ENCODE measurements at places on chromosomes 3 and 15.

GRCh38 chr3:30631243-30631904 lies 25.0 kb downstream of the TGFBR2 start:
- DNase-seq = peak; percentile 80

- DNase-seq = no peak
Measured at GRCh38 chr15:72827226-72827625, 43.7 kb upstream of the ADPGK start.

DNA sequence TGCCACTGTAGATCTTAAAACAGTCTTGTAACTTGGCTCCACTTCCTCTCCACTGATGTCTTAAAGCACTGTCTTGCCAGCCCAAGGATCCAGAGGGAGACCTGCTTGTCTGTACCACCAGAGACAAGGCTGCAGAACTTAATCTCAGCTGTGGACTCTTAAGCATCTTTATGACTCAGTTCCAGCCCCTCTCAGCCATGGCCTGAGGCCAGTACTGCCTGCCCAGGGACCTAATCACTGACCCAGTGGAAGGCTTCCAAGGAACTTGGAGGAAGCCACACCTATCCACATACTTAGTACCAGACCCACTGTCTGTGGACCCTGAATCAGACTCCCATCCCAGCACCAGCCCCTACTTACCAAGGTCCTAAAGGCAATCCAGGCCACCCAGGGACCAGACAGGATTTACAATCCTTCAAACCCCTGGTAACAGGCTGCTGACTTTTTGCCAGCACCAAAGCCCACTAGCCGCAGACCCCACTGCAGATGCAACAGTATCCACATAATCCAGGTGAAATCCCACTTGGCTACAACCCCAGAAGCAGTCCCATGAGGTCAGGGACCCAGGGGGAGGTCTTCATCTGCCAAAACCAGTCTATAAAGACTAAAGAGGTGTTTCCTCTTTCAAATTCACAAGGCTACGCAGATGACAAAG lies 41.9 kb upstream of the PRR20G start:
- DNase-seq = no peak

GRCh38 chr3:107218864-107219269 lies 158.4 kb upstream of the CCDC54 start:
- DNase-seq = no peak

DNA sequence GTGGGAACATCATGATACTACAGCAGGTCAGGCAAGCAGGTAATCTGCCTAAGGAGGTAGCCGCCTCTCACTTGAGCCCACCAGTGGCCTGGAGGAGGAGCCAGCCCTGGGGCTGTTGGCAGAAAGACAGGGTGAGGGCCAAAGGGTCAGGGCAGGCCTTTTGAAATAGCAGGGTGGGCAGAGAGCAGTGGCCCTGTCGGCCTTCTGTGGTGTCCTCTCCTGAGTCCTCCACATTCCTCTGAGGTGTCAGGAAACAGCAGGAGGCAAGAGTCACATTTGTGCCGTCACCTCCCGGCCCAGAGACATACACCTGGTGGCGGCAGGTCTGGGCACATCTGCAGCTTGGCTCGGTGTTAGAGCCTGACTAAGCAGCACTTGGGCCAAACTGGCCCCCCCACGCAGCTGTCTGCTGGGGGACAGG lies 3.9 kb upstream of the BNC1 start:
- DNase-seq = no peak

DNA sequence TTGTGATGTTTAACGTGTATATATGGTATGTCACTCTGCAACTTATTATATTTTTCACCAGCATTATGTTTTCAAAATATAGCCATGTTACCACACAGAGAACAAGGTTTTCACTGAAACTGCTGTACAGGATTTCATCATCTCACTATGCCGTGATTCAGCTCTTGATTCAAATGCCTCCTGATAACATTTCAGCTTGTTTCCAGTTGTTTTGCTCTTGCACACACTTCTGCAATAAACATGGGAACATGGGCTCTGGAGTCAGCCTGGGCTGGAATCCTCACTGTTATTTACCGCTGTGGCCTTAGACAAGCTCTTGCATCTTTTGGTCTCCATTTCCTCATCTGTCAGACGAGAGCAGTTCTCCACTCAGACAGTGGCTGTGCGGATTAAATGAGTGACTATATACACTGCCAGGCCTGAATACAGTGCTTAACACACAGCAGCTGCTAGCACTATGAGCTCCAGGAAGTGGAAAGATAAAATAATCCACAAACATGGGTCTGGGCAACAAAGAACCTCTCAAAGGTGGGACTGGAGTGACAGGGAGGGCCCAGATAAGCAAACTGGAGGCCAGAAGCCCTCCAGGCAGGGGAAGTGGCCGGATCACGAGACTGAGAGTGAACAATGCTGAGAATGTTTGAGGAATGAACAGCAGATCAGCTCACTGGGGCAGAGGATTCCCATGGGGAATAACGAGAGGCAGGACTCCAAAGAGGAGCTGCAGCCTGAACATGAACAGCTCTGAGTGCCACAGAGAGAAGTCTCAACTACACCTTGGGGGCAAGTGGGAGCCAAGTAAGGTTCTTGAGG lies 17.7 kb downstream of the NTRK3 start:
- no peak for DNase-seq

DNA sequence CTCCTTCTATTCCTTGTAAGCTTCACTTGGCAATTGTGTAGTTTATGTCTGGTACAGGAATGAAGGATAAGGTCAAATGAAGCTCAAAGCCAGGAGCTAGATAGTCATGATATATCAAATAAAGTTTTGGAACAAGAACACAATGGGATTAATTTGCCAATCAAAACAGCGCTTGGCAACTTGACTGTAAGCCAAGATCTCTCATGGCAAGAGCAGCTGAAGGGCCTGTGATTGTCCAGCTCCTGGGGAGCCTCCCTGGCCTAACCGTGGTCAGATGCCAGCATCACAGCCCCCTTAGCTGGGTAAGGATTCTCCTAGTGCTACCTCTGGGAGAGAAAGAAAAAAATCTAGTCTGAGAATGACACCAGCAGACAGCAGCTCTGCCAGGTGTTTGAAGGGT lies 97.2 kb downstream of the LIPC start:
- peak; percentile 10 for DNase-seq

DNA sequence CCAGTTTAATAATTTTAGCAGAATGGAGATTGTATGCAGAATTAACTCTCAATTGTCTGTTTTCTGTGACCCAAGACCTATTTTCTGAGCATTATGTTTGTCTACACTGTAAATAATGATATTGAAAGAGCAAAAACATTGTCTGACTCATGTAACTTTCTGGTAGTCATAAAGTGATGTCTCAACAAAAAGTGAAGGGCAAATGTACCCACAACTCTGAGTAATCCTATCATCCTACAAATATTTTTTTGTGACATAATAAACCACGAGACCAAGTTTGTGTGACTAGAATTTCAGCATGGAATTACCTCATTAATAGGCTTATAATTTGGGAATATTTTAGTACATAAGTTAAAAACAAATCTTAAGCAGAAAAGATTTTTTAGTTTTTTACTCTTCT lies 15.4 kb upstream of the ABHD10 start:
- no peak for DNase-seq

- no peak for DNase-seq
Measured at GRCh38 chr3:193829781-193830180, 236.8 kb downstream of the OPA1 start.

- DNase-seq = no peak
Measured at GRCh38 chr3:139199421-139200010, 144.3 kb upstream of the MRPS22 start.

GRCh38 chr3:102235679-102236078 lies 199.1 kb upstream of the ZPLD1 start:
- no peak for DNase-seq

DNA sequence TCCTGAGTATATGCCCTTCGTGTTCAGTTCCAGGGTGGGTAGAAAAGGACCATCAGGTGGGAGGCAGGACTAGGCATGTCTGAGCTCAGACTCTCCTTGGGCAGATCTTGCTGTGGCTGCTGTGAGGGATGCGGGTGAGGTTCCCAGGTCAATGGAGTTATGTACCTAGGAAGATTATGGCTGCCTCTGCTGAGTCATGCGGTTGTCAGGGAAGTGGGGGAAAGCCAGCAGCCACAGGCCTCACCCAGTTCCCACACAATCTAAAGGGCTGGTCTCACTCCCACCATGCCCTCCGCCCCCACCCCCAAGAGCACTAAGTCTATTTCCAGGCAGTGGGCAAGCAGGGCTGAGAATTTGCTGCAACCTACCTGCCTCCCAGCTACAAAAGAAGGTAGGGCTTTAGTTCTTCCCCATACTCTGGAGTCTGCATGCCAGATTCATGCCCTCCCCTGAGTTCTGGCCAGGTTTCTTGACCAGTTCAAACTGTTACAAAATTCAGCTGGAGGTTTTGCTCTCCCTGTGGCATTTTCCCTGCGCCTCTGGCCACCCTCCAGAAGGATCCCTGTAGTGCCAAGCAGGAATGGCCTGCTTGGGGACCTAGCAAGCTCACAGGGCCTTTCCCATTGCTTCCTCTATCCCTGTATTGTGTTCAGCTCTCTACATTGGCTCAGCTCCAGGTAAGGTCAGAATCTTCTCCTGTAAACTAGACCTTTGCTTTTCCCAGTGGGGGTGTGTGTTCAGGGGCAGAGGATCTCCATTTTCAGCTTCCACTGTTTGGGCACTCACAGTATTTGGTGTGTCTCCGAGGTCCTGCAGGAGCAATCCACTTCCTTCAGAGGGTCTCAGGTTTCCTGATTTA lies 12.7 kb upstream of the TMCO5A start:
- no peak for DNase-seq

GRCh38 chr3:155805204-155805801 lies 775 bp downstream of the C3orf33 start:
- peak; percentile 80 for DNase-seq

GRCh38 chr15:39593656-39594445 lies 13.0 kb downstream of the THBS1 start:
- DNase-seq = peak; percentile 72

- no peak for DNase-seq
Measured at GRCh38 chr3:103976931-103977339, 1389.8 kb upstream of the ALCAM start.

DNA sequence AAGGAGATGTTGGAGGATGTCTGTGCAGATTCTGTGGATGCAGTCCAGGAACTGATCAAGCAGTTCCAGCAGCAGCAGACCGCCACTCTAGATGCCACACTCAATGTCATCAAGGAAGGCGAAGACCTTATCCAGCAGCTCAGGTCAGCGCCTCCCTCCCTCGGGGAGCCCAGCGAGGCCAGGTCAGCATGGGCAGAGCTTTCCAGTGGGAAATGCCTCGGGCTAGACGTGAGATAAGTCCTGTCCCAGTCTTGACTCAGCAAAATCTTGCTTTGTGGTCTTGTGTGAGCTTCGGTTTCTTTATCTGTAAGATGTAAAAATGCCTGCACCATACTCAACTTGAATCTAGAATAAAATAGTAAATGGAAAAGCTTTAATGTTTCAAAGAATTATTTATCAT lies 335.1 kb upstream of the UMPS start:
- no peak for DNase-seq

Measured in activated effector memory CD4-positive, alpha-beta T cell treated with anti-CD3 and anti-CD28 coated beads, Interleukin-2, amount 50 U/mL, for 16 hours (primary cell).